ENCODE measurements at places on chromosomes 11 and 22. TPM values are rescaled to one million over a fixed set of nuclear protein-coding genes. Genes with fewer than 3 reads are reported as not detected.

SAA4 gene
- not detected for total RNA-seq

LGALS12 gene
- not detected for total RNA-seq

OR10G8 gene
- not detected for total RNA-seq

POU2AF3 gene
- not detected for total RNA-seq

ESAM gene
- 0.06 TPM for total RNA-seq

OR51E2 gene
- total RNA-seq: not detected

TREH gene
- not detected for total RNA-seq
